Small intestine (tissue), 16 donors: ENCODE measurements at places on chromosomes 4 and X. TPM values are rescaled to one million over a fixed set of nuclear protein-coding genes. Genes with fewer than 3 reads are reported as not detected.
A peak's percentile ranks its signal among the peaks of the same experiment; 100 is the strongest.

The KCND1 gene
- polyA plus RNA-seq = 1.1 TPM

DNA sequence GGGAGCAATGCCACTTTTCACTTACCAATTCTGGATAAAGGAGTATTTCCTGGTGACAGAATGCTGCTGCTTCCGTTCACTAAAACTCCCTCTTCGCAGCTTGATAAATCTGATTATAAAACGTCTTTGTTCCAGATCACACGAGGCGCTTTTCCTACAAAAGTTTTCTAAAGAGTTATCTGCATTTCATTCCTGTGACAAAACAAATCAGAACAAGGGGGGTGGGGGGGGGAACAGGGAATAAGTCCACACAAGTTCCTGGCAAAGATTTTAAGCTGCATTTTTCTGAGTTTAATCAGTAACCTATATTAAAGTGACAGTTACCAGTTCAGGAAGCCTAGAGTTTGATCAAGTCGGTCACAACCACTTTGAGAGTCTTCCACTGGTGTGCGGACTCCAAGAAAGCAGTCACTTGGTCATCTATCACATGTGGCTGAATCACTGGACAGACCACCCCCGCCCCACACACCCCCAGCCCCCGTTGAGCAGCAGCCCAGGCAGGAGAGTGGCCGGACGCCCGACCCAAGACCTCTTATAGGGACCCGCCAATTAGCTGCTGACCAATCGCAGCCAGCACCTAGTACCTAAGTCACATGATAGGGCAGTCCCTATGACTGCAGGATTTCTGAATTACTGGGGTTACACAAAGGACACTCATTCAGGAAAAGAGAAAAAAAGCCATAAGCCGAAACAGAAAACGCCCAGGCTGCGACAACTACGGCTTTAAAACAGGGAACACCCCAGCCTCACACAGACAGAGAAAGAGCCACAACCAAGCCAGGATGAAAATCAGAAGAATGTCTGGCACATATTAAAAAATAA, 569.3 kb upstream of the DIPK2B start:
- DNase-seq = peak; percentile 73

- no peak for DNase-seq
These were observed 82.5 kb upstream of the AFF2 start for GRCh38 chrX:148417934-148418333.

The RHOXF2 gene
- polyA plus RNA-seq = not detected

The PLXNA3 gene
- polyA plus RNA-seq = 8.4 TPM

DNA sequence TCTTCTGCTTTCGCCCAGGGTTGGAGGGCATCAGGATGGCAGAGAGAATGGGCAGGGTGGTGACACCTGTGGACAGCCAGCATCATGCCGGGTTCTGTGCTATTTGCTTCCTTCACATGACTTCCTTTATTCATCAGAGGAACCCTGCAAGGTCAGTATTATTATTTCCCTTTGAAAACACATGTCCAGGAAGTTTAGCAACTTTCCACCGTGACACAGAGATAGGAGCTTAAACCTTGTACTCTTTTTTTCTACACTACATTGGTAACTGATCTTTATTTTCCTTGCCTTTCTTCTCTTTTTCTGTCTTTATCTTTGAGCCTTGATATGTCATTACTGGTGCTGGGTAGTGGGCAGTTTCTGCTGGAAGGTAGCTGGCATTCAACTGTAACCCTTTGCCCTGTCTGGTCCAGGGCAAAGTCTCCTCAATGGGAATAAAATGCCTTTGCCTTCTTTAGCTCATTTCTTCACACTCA, 5.0 kb upstream of the MGST2 start:
- peak; percentile 64 for DNase-seq

DNA sequence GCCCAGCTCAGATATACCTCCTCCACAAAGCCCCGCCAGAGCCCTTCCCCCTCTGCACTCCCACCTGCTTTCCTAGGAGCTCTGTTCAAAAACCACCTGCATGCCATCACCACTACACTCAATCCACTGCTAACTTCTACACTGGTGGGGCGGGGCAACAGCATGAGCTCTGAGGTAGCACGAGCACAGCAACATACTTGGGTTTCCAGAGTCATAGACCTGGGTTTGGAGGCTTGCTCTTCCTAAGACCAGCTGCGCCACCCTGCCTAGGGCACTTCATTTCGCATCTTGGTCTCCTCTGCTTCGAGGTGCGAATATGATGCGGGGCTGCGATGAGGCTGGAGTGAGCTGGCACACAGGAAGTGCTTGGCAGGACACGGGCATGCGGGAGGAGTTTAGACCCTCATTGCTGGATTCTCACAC, 3.6 kb downstream of the SASH3 start:
- DNase-seq = no peak

DNA sequence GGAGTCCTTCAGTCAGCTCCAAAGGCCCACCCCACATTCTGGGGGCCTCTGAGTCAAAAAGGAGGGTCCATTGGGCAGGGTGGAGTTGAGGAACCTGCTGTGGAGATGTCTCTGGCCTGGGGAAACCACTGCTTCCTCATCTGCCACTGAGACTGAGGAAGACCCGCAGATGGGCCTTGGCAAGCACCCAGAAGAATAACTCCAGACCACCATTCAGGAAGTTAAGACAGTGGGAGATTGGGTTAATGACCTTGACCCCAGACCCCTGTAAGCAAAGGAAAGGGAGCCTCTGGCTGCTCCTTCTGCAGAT, 8.1 kb upstream of the HSD17B10 start:
- DNase-seq = no peak

The MAML3 gene
- polyA plus RNA-seq = 10.3 TPM

DNA sequence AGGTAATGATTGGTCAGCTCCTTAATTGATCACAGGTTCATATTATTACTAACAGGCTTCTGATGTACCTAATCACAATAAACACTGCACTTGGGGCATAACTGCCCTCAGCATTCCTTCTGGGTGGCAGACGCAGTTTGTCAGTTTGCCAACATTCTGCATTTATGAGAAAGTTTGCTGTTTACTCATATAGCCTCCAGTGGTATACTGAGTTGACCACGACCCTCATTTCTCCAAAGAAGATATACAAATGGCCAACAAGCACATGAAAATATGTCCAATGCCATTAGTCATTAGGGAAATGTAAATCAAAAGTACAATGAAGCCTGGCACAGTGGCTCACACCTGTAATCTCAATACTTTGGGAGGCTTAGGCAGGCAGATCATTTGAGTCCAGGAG, 26.3 kb downstream of the EFHC2 start:
- DNase-seq = no peak

DNA sequence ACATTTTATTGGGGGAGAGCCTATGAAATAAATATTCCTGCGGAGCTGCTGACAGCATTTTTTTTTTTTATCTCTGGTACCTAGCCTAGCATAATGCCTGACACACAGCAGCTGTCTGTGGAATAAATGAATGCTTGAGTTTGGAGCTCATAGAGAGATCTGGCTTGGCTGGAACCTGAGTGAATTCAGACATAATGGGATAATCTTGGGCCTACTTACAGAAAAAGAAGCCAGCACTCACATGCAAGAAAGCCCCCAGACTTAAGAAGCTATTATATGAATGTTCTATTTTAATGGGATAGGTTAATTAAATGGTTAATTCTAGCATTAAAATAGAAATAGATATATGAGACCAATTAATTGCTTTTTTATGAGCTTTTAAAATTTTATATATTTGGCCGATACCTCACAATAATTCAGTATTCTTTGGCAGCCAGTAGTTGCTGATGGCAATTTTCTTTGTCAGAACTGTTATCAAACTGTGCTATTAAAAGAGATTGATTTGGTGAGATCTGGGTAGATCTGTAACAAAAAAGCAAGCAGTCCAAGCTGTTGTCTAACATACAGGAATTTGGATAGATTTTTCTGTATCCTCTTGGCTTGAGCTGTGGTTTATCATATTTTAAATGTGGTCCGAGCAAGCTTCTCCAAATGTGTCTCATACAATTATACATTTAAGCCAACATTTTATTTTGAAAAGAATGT, 654.2 kb downstream of the PCDH7 start:
- DNase-seq = no peak

GRCh38 chr4:156962528-156962974, 9.0 kb downstream of the PDGFC start:
- peak; percentile 5 for DNase-seq

DNA sequence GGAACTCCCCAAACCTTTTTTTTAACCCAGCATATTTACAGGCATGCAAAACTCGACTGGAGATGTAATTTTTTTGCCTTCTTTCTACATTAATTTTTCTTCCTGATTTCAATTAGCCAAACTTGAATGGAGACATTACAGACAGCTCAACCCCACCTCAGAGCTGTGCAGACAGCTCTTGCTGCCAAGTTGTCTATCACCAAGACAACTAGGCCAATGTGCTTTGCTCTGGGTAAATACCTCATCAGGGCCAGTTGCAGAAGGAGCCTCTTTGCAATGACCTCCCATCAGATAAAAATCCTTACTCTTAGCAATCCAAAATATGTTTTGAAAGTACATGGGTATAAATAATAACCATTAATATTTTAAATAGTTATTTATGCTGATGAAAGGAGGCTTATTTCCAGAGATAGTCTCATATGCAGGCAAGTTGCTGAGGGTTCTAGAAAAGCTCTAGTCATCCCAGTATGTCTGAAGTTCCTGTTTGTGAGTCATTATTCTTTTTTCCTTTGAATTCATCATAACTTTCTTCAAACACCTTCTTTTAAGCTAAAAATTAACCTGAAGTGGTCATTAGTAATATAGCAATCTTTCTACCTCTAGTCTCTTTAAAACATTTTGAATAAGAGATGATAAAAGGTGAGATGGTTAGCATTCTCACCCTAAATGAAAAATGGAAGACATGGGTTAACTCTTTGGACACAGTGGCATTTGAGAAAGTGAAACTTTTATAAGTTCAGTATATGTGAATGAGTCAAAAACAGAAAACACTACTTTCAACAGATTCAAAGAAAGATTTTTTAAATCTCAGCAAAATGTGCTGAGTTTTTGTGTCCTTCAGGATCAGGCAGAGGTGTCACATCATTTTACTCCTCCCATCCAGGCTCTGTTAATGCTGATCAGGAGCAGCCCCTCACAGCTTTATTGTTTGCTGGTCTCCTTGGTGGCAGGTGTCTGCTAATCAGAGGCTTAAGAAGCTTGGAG, 475.5 kb upstream of the FGF16 start:
- no peak for DNase-seq

DNA sequence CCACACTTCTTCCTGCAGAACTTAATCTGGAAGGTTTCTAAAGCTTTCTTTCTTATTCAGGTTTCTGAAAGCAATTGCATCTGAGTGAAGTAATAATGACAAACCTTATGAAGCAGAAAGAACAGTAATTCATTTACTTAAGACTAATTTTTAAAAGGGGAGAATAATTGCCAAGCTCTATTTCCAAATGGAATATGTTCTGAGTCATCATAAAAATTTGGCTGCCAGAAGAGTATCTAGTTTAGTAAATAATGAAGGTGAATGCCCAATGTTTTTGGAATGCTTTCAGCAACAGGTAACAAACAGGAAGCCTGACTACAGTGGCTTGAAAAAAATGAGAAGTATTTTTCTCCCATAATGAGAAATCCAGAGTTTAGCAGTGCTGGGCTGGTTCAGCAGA, 227.3 kb upstream of the TET2 start:
- no peak for DNase-seq

The CT45A2 gene
- not detected for polyA plus RNA-seq

The REPS2 gene
- polyA plus RNA-seq = 1.4 TPM

- DNase-seq = peak; percentile 43
These were observed 15.2 kb downstream of the SHROOM4 start for GRCh38 chrX:50798783-50799182.

GRCh38 chr4:145605941-145606340, 13.2 kb upstream of the MMAA start:
- DNase-seq = no peak

The NSG1 gene
- 8.2 TPM for polyA plus RNA-seq

GRCh38 chr4:113347245-113347644, 297.8 kb downstream of the ANK2 start:
- no peak for DNase-seq

DNA sequence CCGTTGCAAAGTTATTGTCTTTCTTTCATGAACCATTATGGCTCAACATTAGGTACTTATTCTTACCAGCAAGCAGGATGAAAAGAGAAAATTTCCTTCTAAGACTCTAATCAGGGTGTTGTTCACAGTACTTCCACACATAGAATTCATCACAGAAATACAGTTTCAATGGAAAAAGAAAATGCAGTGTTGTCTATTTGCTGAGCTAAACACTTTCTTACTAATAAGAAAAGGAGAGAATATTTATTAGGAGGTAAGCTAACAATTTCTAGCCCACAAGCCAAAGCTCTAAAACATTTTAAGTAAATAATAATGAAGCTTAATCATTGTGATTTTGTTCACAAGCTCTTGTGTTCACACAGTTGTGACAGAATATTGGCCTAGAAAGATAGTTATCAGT, 1772.8 kb upstream of the PCDH7 start:
- DNase-seq = no peak

The AMBN gene
- polyA plus RNA-seq = not detected

DNA sequence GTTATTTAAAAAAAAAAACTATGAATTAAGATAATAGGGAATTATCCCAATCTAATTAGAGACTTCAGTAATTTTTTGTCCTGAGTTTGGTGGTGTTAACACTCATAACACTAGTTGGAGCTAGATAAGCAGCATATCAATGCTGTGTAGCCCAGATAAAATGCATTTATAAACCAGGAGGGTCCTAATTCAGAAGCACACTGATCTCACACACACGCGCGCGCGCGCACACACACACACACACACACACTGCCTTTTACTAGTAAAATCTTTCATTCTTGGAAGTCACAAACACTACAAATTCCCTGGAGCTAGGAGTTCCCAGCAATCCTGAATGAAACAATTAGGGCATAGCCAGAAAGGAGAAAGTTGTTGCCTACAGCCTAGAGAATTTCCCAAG, 3.2 kb downstream of the UNC5C start:
- DNase-seq = no peak

DNA sequence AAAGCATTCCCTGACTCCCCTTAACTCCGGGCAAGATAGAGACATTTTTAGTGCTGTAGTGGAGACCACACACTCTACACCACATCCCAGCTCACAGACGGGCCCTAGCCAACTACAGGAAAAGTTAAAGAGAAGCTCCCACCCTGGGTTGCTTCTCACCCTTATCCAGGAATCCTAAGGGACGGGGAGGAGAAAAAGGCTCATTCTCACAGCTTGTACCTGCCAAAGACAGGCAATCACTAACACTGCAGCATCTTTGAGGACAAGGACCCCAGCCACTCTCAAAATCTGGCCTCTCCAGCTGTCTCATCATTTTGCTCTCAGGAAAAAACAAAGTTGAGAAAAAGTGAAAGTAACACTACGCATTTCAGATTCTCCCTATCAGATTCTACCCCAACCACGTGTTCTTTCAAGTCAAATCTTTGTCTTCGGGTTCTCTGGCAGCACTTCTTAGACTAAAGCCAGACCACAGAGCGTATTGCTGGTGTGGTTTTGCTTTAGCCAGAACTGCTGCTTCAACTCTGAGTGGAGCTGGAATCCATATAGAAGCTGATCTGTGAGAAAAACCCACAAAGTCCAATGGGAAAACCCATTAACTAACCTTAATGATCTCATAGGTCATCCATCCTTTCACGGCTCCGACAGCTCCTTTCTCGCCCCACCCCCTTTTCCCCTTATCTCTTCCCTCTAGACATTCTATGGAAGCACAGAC, 605.9 kb upstream of the DIPK2B start:
- DNase-seq = peak; percentile 41

The MAGEA4 gene
- polyA plus RNA-seq = not detected

GRCh38 chr4:178028481-178028880, 586.2 kb upstream of the AGA start:
- no peak for DNase-seq

The PLP1 gene
- 7.6 TPM for polyA plus RNA-seq

The SLC10A4 gene
- not detected for polyA plus RNA-seq

The SSX4B gene
- not detected for polyA plus RNA-seq

The RBM47 gene
- 49.5 TPM for polyA plus RNA-seq
